Testis (tissue), 5 donors: ENCODE measurements at places on chromosomes 7 and 10.

DNA sequence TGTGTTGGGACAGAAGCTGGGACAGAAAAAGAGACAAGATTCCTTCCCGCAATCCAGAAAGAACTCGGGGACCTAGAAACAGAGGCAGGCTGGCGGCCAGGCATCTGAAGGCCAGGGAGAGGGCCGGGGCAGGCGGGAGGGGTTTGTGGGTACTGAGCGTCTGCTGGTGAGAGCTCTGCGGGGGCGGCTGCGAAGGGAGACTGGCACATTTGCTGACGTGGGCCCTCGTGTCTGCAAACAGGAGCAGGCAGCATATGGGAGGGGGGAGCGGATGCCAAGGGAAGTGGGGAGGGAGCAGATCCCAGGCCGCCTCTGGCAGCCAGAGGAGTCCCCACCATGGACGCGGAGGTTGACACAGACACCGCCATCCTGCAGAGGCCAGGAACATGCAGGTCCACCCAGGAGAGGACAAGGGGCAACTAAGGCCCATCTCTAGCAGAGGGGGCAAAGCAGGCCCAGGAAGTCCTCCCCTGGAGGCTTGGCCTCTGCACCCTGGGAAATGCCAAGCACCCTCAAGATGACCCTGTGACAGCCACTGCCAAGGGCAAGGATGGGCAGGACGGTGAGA lies 32.2 kb downstream of the KCNH2 start:
- DNase-seq = peak; percentile 97

DNA sequence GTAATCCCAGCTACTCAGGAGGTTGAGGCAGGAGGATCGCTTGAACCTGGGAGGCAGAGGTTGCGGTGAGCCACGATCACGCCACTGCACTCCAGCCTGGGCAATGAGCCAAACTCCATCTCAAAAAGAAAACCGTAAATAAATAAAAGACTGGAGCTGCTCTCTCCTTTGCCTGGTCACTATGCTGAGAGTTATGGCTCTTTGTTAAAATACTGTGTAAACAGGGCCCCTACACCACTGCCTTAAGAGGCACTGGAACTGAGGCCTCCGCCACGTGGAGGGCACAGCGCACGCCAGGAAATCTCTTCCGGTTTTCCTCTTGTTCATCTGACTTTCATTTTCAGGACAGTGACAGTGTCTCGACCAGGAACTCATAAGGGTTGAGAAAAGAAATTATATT lies 123.3 kb downstream of the PAXIP1 start:
- DNase-seq = no peak

DNA sequence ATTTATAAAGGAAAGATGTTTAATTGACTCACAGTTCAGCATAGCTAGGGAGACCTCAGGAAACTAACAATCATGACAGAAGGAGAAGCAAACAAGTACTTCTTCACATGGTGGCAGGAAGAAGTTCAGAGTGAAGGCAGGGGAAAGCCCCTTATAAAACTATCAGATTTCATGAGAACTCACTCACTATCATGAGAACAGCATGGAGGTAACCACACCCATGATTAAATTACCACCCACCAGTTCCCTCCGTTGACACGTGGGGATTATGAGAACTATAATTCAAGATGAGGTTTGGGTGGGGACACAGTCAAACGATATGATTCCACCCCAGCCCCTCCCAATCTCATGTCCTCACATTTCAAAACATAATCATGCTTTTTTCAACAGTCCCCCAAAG lies 124.2 kb upstream of the PCGF5 start:
- no peak for DNase-seq

DNA sequence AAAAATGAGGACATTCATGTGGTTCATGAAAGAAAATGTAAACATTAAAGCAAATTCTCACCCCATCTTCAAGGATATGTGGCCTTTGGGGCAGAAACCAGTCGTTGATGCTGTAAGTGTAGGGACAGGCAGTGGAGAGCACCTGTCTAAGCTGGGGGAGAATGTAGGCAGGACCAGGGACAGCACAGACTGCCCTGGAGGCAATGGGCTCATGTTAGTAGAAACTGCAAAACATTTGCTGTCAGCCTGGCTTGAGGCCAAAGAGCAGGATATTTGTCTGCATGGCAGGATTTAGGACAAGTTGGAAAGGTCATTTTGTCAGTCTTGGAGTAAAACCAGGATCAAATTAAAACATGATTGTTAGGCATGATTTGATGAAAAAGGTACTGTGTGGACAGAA lies 211.6 kb upstream of the AGK start:
- DNase-seq = no peak

GRCh38 chr10:71846816-71847215 lies 4.2 kb downstream of the PSAP start:
- DNase-seq = no peak

- DNase-seq = no peak
Measured at GRCh38 chr10:79053481-79054202, 15.1 kb upstream of the ZMIZ1 start.

GRCh38 chr10:93333278-93333978 lies 148.7 kb downstream of the MYOF start:
- no peak for DNase-seq

GRCh38 chr7:21192657-21193056 lies 235.2 kb upstream of the SP4 start:
- no peak for DNase-seq
